Kasumi-1 (cell line): ENCODE measurements at places on chromosomes 4 and X.
A peak's percentile ranks its signal among the peaks of the same experiment; 100 is the strongest.

DNA sequence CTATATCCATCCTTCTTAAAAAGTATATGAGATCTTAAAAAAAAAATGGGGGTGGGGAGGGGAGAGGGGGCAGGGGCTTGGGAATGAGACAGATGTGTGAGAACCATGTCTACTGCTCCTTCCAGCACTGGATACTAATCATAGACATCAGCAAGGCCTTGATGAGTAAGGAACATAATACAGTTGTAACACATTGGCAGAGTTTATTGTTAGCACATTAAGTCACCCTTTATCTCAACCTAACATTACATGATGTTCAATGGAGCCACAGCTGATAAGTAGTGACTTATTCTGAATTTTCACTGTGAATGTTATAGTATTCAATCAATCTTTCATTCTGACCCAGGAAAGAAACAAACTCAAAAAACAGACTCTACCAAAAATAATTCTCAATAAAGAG lies 47.3 kb upstream of the KCNE5 start:
- DNase-seq = no peak

DNA sequence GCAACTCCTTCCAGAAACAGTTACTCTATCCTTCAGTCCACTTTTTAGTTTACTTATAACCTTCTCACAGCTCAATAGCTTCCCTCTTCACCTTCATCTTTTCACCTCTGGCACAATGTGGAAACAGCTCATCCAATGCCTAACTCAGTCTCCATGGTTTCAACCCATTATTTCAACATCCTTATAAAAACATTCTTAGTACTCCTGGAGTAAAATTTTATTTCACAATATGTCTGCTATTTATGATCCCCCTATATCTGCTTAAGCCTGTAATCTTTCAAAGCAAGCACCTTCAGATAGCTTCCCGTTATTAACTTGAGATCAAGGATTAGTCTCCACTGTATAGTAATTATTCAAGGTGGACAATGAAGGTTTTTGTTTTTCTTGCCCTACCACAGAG lies 156.3 kb downstream of the GASK1B start:
- no peak for DNase-seq

DNA sequence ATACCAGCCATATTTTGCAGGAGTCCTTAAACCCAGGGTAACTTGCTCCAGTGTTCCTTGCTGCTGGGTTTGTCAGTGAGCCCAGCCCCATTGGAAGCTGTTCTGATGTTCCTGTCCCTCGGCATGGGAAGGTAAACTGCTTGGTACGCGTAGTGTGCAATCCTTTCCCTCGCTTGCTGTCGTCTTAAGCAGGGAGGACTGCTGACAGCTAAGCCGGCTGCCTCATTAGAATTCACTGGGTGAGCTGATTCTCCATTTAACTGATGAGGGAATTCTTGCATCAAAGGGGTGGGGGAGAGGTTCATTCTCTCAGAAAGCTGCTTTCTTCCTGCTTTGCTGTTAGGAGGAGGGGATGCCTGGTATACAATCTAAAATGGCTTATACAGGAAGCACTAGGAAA lies 164.6 kb downstream of the MID1IP1 start:
- no peak for DNase-seq

DNA sequence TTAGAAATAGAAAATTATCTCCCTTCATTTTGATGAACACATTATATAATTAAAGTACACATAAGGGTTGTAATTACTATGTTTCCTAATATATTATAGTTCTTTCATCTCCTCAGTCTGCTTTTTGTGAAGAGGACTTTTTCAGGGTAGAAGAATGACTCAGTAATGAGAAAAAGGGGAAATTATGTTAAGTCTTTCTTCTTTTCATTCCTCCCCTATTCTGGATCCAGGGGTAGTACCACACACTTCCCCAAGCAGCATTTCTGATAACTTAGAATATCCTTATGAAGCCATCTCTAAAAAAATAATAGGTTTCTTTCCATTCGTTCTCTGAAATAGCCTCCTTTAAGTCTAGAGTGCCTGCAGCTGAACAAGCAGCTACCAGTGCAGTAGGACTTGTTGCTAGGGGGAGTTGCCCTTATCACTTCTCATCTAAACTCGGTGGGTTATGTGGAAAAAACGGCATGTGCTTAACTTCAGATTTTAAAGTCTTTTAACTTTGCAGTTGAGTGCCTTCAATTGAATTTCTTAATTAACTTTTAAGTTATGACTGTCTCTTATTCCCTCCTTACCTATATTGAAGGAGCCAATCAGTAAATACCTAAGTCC lies 184.8 kb downstream of the ARHGAP24 start:
- peak; percentile 31 for DNase-seq

- DNase-seq = peak; percentile 41
Observed at GRCh38 chr4:87919941-87920340, 55.6 kb upstream of the SPP1 start.

DNA sequence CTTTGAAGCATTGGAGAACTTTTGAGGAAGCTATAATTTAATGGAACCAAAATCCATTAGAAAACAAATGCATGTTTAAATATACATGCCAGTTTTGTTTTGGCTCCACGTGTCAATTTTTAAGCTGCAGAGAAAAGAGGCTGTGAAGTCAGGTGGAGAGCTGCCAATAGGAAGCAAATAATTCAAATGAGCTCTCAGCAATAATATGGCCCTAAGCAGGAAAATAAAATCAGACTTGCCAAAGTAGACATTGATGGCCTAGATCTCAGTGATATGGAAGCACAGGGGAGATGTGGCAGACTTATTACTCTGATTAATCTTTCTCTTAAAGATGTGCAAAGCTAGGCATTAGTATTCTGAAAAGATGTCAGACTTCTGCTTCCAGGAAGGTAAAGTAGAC lies 769.8 kb upstream of the NDST4 start:
- DNase-seq = no peak

DNA sequence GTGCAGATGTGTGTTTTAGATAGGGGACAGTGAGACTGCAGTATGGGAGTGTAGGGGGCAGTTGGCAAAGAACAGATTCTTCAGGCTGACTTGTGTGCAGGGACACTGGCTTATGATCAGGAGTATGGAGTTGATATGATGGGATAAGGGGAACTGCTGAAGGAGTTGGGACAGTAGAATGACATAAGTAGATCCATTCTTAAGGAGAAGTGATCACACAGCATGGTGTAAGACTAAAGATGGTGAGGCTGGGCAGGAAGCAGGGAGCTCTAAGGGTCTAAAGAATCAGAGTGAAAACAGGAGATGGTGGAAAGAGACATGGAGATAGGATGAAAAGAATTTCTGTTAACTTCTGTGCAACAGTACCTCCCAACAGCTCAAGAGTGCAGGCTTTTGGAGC lies 70.7 kb downstream of the REELD1 start:
- no peak for DNase-seq

DNA sequence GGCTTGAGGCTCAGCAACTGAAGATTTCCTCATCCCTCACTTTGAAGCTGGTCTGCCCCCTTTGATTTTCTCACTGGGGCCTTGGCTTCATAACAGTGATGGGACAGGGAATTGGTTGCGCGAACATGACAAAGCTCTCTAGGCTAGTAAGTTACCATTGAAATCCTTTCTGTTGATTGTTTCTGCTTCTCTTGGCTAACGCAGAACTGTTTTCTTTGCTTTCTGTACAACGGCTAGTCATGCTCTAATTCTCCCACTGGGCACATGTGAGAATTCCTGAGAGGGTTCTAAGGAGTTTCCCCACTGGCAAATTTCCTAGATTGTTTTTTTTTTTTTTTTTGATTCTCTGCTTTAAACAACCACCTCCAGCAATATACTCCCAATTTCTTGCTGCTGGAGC lies 738.6 kb downstream of the PCDH7 start:
- no peak for DNase-seq

DNA sequence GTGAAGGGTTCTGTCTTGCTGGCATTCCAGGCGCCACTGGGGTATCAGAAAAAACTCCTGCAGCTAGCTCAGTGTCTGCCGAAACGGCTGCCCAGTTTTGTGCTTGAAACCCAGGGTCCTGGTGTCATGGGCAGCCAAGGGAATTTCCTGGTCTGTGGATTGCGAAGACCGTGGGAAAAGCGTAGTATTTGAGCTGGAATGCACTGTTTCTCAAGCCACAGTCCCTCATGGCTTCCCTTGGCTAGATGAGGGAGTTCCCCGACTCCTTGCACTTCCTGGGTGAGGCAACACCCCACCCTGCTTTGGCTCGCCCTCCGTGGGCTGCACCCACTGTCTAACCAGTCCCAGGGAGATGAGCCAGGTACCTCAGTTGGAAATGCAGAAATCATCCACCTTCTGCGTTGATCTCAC lies 40.1 kb downstream of the NOP14 start:
- no peak for DNase-seq

GRCh38 chr4:183586824-183587223 lies 72.2 kb downstream of the RWDD4 start:
- no peak for DNase-seq

GRCh38 chrX:19121898-19122640 lies at the start of gene ADGRG2:
ADGRG2 (minus strand) TSS chrX:19122468; CDS start chrX:19068834, 53,634 bp downstream.
- DNase-seq = no peak

DNA sequence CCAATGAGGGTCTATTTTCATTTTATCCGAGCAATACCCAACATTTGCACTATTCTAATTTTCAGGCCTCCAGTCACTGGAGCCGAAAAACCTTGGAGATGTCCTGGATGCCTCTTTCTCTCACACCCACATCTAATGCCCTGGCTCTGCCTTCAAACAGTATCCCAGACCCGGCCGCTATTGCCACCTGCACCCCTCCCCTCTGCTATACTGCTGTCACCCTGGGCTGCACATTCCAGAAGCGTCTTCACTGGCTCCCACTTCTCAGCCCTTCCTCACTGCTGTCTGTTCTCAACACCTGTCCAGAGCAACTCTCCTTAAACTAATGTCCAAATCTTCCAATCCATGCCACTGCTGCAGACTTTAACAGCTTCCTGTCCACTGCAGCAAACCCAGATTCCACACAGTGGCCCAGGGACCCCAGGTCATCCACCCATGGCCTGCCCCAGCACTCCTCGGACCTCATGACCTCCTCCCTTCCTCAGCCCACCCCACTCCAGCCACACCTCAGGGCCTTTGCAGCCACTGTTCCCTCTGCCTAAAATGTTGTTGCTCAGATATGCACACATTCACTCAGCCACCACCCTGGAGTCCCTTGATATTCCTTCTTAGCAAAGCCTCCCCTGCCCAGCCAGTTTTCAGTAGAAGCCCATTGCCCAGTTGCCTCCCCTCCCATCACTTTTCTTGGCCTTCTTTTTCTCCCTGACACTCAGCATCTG lies 30.5 kb upstream of the PPP2R2C start:
- DNase-seq = no peak

DNA sequence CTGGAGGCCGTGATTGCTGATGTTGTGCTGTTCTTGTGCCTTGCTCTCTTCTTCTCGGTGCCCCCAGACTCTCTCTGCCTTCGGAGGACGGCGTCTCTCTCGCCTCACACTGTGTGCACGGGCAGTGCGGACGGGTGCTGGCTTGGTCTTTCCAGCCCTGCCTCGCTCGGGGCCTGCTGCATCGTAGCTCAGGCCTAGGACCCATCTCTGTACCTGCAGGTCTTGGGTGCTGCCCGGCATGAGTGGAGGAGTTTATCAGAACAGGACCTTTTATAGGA lies 18.2 kb downstream of the RGS12 start:
- DNase-seq = no peak

- no peak for DNase-seq
Observed at GRCh38 chr4:170051402-170051801, 25.2 kb upstream of the MFAP3L start.

DNA sequence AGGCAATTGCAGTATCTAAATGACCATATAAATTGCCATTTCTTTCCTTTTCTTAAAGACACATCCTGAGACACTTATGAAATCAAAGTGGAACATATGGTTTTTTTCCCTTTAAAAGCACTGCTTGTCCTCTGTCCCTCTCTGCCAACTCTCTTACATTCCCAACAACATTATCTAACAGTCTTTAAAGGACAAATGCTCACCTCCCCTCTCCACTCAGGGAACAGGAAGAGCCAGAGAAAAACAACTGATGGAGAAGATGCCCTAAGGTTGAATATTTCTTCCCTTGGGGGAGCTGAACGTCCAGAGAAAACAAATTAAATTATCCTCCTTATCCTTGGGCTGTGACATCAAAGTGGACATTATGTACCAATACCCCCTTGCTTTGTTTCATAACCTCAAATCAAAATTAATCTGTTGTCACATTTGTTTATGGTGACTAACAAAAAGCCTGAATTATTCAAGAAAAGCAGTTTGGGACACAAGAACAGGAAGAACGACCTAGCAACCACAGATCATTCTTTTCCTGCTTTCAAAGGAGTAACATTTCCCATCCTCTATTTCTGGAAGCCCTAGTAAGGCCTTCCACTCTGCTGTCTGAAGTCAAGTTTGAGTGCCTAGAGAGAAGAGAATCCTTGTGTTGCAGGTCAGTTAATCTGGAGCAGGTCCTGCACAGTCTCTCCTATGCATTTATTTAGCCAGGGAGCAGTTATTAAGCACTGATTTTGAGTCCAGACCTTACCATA lies 52.6 kb upstream of the PAGE1 start:
- DNase-seq = no peak

DNA sequence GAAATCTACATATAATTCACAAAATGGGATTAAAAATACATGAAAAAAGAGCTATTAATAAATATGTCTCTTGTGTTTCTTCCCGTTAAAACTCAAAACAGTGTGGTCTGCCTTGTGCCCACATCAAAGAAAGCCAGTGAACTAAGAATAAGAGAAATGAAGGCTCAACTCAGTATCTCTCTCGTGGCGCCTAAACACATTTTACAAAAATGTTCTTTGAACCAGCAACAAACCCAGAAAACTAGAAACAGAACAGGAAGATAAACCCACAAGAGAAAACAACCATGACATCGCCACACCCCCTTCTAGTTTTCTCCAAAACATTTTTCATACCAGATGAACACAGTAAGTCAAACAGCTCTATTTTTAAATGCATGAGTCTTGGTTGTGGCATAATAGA lies 130.1 kb downstream of the DCHS2 start:
- DNase-seq = no peak

DNA sequence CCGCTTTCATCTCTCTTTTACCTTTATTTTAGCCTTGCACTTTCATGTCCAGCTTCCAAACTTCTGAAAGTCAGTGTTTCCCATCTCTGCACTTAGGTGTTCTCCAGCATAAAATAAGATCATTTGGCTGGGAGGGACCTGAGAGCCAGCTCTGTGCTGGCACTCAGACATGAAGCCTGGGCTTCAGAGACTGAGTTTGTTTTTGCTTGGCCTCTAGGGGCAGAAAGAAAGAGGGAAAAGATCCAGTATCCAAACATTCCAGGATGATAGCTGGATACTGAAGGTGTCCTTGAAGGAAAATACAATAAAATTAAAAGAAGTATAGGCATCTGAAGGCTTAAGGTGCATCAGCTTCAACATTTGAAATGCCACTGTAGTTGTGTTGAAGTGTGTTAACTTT lies 202.4 kb upstream of the ZIC3 start:
- DNase-seq = no peak

GRCh38 chr4:30443289-30443688 lies 276.9 kb upstream of the PCDH7 start:
- DNase-seq = no peak

- DNase-seq = no peak
Observed at GRCh38 chr4:68358988-68359387, 9.1 kb upstream of the YTHDC1 start.

GRCh38 chr4:82561786-82562563 lies at the start of gene TMEM150C:
TMEM150C (minus strand) TSS chr4:82561988; CDS start chr4:82504657, 57,331 bp downstream.
- DNase-seq = peak; percentile 9
